ENCODE measurements at places on chromosomes 4 and X. TPM values are rescaled to one million over a fixed set of nuclear protein-coding genes. Genes with fewer than 3 reads are reported as not detected.

DOK7 gene
- 2.4 TPM for total RNA-seq

NPY2R gene
- not detected for total RNA-seq

ASMT gene
- total RNA-seq: not detected

CT45A1 gene
- not detected for total RNA-seq

ACE2 gene
- total RNA-seq: not detected

GLRA3 gene
- not detected for total RNA-seq

MSX1 gene
- 3.4 TPM for total RNA-seq

MAGEC3 gene
- not detected for total RNA-seq

CFAP299 gene
- not detected for total RNA-seq

CLDN2 gene
- 0.10 TPM for total RNA-seq

TBC1D19 gene
- 2.2 TPM for total RNA-seq

GRCh38 chr4:89998469-89999011 lies 103.9 kb downstream of the MMRN1 start:
- H3K27ac ChIP-seq: no peak overlapping the region
- no peak overlapping the region for H3K4me3 ChIP-seq
- H3K36me3 ChIP-seq: no peaks in the 10 kb centered on the region
- no peaks in the 10 kb centered on the region for H3K4me1 ChIP-seq
- H3K27me3 ChIP-seq: no peaks in the 10 kb centered on the region
- DNase-seq: no peak

DNA sequence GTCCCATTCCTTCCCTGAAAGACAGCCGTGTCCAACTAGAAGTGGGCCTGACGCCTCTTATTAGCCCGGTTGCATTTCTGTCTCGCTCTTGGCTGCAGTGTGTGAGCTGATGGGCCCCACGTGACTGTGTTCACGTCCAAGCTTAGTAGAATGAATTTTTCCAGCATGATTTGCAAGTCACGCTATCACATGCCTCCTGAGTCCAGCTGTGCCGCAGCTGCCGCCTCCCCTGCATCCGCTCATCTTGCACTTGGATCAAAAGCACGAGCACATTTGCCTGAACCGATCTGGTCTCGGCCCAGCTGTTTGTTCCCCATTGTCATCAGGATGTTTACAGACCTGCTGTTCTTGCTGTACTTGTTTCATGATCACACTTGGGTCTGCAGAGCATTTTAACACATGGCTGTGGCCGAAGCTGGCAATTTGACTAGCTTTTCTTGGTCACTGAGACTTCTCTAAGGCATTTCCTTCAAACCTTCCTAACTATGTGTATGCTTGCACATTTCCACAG lies 126.5 kb downstream of the KIT start:
- no peak overlapping the region for H3K4me3 ChIP-seq
- no peaks in the 10 kb centered on the region for H3K27me3 ChIP-seq
- no peaks in the 10 kb centered on the region for H3K36me3 ChIP-seq
- no peak overlapping the region for H3K27ac ChIP-seq

DNA sequence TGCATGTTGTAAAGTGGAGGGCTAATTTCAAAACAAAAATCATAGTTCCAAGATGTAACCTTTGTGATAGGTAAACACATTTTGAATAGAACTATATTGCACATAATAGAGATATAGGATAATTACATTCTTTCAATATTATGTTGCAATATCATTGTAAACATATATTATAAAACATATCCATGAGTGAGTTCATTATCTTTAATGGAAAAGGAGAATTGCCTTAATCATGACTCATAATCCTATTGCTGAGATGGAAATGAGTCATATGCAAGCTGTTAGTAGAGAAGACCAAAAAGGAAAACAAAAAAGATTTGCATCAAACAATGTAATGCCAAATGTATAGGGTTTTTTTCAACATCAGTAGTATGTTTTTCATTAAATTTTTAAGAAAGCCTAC lies 73.7 kb upstream of the WDR44 start:
- no peaks in the 10 kb centered on the region for H3K36me3 ChIP-seq
- no peak overlapping the region for H3K4me3 ChIP-seq
- H3K27me3 ChIP-seq: no peaks in the 10 kb centered on the region
- no peak overlapping the region for H3K27ac ChIP-seq
- no peaks in the 10 kb centered on the region for H3K4me1 ChIP-seq

DNA sequence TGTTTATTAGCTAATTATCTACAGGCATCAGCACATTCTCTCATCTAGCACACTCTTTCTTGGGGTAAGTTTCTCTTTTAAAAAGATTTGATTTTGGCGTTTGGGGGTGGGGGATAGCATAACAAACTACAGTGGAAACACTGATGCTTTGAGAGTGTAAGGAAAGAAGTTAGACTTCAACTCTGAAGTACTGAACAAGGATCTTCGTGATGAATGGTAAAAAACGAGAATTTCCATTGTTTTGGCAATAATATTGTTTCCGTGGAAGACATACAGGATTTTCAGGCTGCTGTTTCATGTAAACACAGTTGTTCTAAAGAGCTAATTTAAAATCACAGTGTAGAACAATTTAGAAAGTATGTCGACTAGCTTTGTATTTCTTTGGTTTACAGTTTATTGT lies 451 bp downstream of the LPAR4 start:
- H3K4me1 ChIP-seq: no peaks in the 10 kb centered on the region
- no peaks in the 10 kb centered on the region for H3K36me3 ChIP-seq
- DNase-seq: no peak
- no peak overlapping the region for H3K27ac ChIP-seq
- H3K27me3 ChIP-seq: no peaks in the 10 kb centered on the region

DNA sequence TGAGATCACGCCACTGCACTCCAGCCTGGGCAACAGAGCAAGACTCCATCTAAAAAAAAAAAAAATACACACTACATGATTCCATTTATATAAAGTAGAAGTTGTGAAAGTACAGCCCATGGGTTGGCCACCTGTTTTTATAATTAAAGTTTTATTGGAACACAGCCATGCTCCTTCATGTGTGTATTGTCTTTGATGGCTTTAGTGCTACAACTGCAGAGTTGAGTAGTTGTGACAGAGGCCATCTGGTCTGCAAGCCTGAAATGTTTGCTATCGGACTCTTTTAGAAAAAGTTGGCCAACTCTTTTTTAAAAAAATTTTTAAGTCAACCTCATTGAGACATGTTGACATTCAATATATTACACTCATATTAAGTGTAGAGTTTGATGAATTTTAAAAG lies 41.2 kb upstream of the DUSP21 start:
- no peak overlapping the region for H3K27ac ChIP-seq
- no peaks in the 10 kb centered on the region for H3K27me3 ChIP-seq
- no peak for DNase-seq

DNA sequence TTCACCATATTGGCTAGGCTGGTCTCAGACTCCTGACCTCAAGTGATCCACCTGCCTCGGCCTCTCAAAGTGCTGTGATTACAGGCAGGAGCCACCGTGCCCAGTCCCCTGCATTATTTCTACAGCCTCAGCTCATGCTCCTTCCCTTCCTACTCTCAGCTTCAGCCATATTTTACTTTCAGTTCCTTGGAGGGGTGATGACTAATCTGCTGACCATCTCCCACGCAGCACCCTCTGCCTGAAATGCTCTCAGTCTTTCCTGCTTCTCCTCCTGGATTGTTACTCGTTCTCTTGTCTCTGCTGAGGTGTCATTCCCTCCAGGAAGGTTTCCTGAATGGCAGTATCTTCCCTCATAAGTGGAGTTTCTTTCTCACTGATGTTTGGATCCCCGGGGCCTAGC lies 63.3 kb downstream of the MOSPD2 start:
- no peaks in the 10 kb centered on the region for H3K36me3 ChIP-seq
- no peak for DNase-seq
- H3K4me1 ChIP-seq: no peaks in the 10 kb centered on the region
- H3K4me3 ChIP-seq: no peak overlapping the region
- no peaks in the 10 kb centered on the region for H3K27me3 ChIP-seq

DNA sequence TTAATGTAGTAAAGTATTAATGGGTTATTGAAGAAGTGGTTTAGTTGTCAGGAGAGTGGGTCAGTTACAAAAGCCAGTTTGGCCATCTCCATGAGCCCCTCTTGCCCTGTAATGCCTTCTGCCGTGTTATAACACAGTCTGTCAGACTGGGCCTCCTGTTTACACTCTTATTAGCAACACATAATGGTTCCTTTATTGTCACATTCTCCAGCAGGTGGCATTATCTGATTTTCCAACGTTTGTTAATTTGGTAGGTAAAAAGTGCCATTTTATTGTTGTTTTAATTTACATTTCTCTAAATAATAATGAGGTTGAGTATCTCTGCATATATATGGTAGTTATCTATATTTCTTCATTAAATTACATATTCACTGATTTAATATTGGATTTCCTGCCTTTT lies 560.8 kb downstream of the FGF13 start:
- no peaks in the 10 kb centered on the region for H3K4me1 ChIP-seq
- no peak for DNase-seq
- H3K4me3 ChIP-seq: no peak overlapping the region
- H3K27me3 ChIP-seq: no peaks in the 10 kb centered on the region
- no peak overlapping the region for H3K27ac ChIP-seq
- no peaks in the 10 kb centered on the region for H3K36me3 ChIP-seq

DNA sequence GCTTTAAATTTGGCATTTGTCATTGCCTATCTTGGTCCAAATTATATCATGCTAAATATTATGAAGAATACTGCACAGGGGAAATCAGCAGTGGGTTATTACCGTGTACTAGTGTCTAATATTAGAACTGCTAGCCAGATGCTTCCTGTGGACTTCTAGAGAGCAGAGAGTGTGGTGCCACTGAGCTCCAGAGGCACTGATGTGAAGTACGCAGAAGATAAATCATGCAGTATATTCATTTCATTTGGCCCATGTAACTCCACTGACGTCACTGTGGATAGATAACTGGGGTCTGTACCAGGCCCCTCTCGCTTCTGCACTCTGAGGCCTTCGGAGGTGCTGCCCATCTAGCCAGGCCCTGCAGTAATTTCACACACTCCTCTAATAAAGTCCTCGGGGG lies 80.0 kb downstream of the ALPK1 start:
- no peaks in the 10 kb centered on the region for H3K4me1 ChIP-seq
- DNase-seq: no peak
- no peak overlapping the region for H3K27ac ChIP-seq

DNA sequence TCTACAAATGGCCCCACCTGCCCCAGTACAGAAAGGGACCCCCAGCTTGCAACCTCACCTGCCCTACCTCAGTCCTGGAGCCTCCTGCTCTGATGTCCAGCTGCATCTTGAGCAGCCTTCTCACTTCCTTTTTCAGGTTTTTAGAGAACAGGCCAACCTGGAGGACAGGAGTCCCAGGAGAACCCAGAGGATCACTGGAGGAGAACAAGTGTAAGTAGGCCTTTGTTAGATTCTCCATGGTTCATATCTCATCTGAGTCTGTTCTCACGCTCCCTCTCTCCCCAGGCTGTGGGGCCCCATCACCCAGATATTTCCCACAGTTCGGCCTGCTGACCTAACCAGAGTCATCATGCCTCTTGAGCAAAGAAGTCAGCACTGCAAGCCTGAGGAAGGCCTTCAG lies 3.6 kb downstream of the MAGEA11 start:
- no peak for DNase-seq
- no peak overlapping the region for H3K4me3 ChIP-seq
- no peaks in the 10 kb centered on the region for H3K4me1 ChIP-seq
- H3K27me3 ChIP-seq: peaks cover 4% of the 10 kb centered on the region

GRCh38 chrX:18753631-18754030 lies 46.2 kb downstream of the PPEF1 start:
- H3K4me1 ChIP-seq: no peaks in the 10 kb centered on the region
- H3K4me3 ChIP-seq: no peak overlapping the region
- H3K36me3 ChIP-seq: no peaks in the 10 kb centered on the region
- H3K27ac ChIP-seq: no peak overlapping the region

- H3K36me3 ChIP-seq: no peaks in the 10 kb centered on the region
- no peak overlapping the region for H3K27ac ChIP-seq
- H3K4me1 ChIP-seq: no peaks in the 10 kb centered on the region
- H3K4me3 ChIP-seq: no peak overlapping the region
- no peaks in the 10 kb centered on the region for H3K27me3 ChIP-seq
- no peak for DNase-seq
Measured at GRCh38 chr4:25015012-25015411, 15.7 kb downstream of the LGI2 start.

GRCh38 chr4:180953572-180953971 lies 1289.6 kb upstream of the TENM3 start:
- H3K36me3 ChIP-seq: no peaks in the 10 kb centered on the region
- H3K27me3 ChIP-seq: no peaks in the 10 kb centered on the region
- H3K4me1 ChIP-seq: no peaks in the 10 kb centered on the region
- no peak for DNase-seq
